ENCODE measurements at places on chromosomes 3 and 15.

DNA sequence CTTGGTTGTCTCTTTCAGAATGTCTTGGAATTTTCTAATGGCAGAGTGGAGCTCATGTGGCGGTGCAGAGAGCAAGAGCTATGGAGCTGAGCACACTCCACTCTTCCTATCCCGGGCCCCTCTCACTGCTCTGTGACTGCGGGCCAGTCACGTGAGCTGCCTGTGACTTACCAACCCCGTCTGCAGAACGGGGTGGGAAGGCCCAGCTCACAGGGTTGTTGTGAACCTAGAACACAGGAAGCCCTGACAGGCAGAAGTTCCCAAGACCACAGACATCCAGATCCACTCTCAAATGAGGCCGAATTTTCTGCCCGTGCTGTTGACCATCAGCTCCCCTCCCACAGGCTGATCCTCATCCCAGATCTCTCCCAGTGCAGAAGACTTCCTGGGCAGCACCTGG is 35.5 kb upstream of the PLXNA1 start:
- DNase-seq, result no peak

GRCh38 chr3:15794303-15794771 is 3.4 kb downstream of the ANKRD28 start:
- peak; percentile 78 for DNase-seq

DNA sequence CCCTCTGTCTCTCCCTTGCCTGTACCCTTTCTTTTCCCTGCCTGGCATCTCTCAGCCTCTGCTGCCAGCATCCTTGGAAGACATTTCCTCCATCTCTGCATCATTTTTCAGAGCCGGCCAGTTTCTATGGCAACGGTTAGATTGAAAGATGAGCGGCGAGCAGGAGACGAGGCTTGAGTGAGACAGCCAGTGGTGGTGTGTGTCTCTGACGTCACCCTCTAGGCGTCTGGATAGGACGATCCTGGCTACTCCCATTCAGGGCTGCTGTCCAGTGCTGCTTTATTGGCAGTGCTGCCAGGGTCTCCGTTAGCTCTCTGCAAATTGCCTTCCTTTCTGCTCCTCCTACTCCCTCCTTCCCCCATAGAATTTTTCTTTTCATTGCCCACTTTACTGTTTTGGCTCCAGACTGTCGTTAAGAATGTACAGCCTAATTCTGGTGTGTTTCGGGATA is 57.9 kb downstream of the TRAK1 start:
- DNase-seq, result peak; percentile 84

GRCh38 chr3:155859859-155860258 is 5.6 kb upstream of the SLC33A1 start:
- peak; percentile 37 for DNase-seq

DNA sequence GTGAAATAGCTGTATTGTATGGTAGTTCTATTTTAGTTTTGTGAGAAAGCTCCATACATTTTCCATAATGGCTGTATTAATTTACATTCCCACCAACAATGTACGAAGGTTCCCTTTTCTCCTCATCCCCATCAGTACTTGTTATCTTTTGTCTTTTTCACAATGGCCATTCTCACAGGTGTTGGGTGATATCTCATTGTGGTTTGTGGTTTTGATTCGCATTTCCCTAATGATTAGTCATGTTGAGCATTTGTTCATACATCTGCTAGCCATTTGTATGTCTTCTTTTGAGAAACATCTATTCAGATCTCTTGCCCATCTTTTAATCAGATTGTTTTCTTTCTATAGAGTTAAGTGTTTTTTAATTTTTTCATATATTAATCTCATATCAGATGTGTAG is 931.9 kb downstream of the IGSF11 start:
- DNase-seq, result no peak

DNA sequence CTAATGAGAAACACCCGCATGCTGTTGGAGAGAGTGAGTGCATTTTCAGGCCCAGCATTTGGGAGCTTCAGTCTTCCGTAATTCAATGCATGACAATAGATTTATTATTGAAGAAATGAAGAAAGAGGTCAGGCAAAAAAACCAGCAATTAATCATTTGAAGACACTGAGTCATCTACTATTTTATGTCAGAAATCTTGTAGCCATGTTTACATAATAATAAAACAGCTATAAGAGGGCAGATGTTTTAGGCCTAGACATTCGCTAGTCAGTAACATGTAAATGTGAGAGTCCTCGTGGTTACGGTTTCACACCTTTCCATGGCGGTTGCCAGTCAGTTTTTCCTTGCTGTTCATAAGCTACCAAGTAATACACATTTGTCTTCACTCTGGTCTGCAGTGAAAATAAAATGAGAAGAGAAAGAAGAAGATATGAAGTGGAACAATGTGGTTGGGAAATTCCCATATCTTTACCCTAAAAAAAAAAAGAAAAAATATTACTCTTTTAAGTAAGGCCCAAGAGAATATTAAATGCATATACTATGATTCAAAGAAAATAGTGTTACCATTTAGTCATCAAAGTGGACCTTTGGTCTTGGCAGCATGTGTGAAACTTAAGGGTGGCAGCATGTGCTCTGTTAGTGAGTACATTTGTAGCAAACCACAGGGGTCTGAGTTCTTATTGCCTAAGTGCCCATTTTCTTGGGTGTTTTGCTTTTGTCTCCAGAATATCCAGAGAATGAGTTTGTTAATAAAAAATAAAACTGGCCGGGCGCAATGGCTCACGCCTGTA is 140.5 kb upstream of the TBL1XR1 start:
- peak; percentile 95 for DNase-seq

- no peak for DNase-seq
Observed at GRCh38 chr3:173004681-173005080, 136.4 kb downstream of the SPATA16 start.

DNA sequence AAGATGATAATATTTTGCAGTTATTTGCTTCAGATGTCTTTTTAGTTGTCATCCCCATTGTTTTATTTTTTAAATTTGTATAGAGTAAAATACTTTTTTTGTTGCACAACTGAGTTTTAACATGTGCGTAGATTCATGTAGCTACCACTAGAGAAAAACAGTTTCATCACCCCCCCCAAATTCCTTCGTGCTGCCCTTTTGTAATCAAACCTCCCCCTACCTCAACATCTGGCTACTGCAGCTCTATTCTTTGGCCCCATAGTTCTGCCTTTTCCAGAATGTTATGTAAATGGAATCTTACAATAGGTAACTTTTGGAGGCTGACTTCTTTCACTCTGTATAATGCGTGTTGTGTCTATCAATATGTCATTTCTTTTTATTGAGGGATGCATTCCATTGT is 232.0 kb upstream of the RASGRP1 start:
- DNase-seq, result no peak

DNA sequence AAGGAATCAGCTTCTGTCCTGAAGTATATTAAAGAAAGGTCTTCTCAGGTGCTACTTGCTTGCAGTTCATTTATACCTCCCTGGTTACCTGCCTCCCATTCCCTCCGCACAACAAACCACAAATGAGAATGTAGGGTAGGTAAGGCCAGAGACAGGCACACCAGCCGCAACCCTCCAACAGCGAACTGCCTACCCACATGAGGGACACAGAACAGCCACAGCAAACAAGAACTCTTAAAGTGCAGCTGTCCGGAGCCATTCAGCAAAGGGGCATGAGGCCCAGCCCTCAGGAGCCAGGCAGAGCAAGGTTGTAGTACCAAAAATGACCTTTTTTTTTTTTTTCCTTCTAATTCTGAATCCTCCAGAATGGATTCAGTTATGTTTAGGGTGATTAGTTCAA is 52.4 kb downstream of the SPSB4 start:
- no peak for DNase-seq

- DNase-seq, result no peak
Observed at GRCh38 chr3:36763850-36764703, at the start of gene DCLK3. TSS of gene DCLK3 (minus strand) at chr3:36764553. CDS start at chr3:36764263, 290 bp downstream.

DNA sequence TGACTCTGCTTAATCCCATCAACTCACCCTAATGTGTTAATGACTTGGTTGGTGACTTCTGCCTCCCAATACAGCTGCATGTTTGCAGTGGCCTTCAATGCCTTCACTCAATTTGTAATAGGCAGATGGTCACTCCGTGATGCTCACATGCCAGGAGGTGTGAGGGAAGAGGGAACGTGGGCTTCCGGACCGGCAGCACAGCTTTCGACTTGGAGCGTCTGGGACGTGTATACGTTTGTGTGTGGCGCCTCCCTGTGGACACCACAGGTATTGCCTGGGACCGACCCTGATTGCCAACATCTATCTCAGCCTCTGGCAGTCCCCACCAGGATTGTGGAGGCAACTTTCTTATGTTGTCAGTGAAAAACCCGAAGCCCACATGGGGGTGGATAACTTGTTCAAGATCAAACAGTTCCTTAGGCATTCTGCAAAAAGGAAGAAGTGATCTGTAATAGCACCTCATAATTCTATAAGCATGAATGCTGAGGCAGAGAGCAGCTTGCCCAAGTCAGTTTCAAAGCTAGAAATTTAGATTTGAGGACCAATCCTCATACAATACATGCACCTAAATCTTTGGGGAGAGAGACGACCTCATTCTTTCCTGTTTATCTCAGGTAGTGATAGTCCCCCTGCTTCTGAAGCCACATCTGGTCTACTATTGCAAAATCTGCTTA is 16.9 kb downstream of the MRPL46 start:
- peak; percentile 71 for DNase-seq

GRCh38 chr3:118974356-118975097 is 60.1 kb downstream of the IGSF11 start:
- no peak for DNase-seq

- DNase-seq, result no peak
Observed at GRCh38 chr3:194120789-194121770, 14.9 kb upstream of the HES1 start.

DNA sequence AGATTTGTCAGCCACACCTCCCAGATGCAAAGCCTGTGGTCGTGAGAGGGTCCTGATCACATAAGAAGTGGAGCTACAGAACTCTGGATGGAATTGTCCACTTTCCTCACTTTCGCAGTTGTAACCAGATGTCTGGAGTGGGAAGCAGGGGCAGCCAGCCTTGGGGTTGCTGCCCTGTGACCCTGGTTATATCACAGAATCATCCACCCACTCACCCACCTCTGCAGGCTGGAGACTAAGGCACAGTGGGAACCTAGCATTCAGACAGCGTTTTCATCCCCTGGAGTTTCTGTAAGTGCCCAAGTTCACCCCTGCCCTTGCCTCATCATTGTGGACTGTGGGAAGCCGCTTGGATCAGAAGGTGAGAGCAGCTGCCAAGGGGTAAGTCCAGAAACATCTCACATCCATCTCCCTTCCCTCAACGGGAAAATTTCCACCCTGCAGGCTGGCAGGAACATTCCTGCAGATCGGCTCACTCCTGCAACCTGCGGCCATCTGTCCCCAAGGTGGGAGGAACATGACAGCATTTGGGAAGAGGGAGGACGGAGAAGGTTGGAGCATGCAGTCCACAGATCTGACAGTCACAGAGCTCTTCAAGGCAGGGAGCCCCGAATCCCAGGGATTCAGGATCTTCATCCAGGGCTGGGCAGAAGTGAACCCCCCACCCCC is 2.9 kb upstream of the IQSEC1 start:
- DNase-seq, result no peak

DNA sequence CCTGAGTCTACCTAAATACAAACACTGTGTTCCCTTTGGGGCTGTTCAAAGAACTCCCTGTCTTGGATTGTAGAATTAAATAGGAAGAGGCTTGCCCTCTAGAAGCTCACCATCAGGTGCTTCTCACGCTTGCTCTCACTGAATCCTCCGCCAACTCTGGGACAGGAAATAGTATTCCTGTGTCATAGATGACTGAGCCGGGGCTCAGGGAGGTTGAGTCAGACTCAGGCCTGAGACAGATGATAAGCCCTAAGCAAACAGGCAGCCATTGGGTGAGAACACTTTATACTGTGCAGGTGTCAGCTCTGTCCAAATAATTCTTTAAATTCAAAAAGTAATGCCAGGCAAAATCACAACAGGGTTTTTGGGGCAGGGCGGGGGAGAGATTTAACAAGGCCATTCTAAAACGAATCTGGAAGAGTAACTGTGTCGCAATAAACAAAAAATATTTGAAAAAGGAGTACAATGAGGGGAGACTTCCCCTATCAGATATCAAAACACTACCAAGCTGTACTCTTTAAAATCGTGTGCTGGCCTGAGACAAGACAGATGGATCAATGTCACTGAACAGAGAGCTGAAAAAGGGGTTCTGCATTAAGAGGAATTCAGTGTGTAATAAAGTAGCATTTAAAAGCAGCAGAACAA is 59.0 kb downstream of the EPHB3 start:
- DNase-seq, result peak; percentile 33

DNA sequence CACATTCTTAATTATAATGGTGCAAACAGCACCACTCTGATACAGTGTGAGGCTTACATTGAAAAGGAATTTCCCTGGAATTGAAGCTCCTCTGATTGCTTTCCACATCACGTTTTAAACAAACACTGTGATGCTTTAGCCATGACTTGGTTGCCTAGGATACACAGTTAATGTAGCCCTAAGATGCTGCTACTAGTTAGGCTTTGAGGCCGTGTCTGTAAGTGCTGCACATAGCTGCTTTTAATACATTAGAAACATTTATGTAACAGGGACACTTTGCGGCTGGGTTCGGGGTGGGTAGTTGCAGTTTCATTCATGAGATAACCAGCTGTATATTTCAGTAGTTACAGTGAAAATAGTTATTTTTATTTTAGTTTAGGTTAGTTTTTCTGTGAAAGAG is 334.7 kb downstream of the NLGN1 start:
- no peak for DNase-seq

GRCh38 chr3:64166584-64167162 is 58.6 kb downstream of the PRICKLE2 start:
- DNase-seq, result peak; percentile 59

- no peak for DNase-seq
Observed at GRCh38 chr3:25555695-25556437, 108.8 kb downstream of the TOP2B start.

DNA sequence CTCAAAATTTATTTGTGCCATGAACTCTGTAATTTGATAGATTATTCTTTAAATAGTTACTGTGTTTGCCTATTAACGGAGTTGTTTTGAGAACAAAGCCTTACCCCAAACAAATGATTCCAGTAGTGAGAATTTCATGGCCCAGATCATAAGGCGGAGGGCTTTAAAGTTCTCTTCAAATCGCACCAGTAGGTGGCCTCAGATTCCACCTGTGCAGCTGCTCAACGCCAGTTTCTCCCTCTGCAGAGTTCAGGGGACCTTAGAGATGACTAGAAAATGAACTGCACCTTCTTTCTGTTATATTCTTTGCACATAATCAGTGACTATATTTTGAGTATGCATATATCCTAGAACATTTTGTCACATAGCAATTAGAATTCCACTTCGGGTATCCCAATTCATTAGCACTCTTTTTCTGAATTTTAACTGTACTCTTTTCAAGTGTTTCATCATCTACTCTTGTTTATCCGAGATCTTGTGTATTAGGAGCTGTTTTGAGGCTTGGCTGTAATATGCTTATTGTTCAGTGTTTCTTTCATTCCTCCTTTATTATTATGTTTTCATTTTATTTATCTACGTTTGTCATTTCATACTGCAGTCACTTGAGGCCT is 232.6 kb upstream of the CHRM5 start:
- DNase-seq, result peak; percentile 60

- no peak for DNase-seq
Observed at GRCh38 chr15:75230016-75230343, 28.2 kb upstream of the GOLGA6C start.

GRCh38 chr3:46479696-46480095 is 15.0 kb upstream of the LTF start:
- DNase-seq, result no peak

Data from cardiac fibroblast (primary cell).